ENCODE measurements at places on chromosomes 1 and 21.
A peak's percentile ranks its signal among the peaks of the same experiment; 100 is the strongest.

GRCh38 chr1:16122916-16123315 lies 33.0 kb downstream of the EPHA2 start:
- no peak for DNase-seq

DNA sequence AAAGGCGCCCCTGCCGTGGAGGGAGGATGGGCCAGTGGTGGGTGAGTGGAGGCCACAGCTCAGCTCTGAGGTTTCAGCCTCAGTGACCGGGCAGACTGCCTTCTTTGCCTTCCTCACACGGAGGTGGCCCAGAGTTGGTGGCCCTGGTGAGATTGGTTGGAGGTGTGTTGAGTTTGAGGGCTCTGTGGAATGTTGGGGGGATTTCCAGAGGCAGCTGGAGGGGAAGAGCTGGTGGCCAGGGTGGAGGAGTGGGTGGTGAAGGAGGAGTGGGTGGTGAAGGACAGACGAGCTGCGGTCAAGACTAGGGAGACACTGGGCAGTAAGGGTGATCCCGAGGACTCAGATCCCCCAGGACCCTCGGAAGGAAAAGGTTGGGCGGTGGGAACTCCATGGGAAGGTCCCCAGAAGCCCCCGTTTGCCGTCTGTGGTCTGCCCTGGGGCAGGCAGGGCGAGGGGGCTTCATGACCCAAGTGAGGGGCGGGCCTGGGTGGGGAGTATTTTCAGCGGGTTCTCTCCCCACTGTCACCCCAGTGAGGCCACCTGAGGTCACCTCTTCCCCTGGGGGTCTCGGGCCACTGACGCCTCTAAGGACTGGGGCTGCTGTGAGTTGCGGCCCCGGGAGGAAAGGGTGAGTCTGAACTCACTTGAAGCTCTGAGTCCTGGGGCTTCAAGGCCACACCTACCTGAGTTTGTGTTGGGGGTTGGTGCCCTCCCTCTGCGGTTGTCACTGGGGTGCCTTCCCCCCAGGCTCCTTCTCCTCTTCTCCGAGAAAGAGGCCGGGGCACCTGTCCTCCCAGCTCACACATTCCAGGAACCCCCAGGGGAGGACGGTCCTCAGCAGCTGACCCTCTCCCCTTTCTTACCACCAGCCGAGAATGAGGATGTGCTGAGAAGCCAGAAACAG lies 22.7 kb upstream of the PIK3CD start:
- no peak for DNase-seq

DNA sequence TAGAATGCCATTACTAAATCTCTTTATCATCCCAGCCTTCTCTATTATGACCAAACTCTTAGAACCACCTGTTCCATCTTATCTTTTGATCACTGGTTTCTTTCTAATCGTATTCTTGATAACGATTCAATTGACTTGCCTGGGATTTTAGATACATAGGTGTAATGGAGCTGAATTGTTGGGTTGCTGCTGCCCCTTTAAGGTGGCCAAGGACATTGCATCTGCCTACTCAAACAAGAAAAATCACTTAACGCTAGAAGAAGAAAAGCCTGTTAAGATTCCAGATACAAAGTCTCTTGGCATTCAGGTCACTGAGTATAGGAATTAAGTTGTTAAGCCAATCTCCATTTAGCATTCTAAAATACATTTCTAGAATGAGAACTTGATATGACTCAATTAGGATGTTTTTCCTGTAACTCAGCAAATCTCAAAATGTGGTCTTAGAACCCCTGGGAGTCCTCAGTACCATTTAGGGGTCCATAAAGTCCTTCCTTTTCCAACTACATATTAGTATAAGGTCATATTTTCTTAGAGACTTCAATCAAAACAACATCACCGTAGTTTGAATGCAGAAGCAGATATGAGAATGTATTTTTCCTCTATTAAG lies 12.4 kb downstream of the NEXN start:
- DNase-seq = peak; percentile 28

- DNase-seq = no peak
These were observed 18.1 kb upstream of the PGD start for GRCh38 chr1:10380594-10381275.

DNA sequence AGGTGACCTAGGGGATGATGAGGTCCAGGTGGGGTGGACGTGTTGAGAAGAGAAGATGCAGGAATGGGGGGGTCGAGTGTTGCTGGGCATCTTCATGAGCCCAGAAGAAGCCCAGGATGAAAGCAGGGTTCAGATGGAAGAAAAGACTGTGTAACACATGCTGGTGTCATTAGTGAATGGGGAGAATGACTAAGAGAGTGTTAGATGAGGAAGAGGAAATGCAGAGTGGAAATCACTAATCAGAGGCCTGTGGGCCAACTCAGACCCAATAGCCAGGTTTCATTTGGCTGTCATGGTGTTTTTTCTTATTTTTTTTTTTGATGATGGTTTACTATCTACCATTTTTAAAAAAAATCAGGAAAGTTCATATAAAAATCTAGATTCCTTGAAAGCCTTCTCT lies 180.8 kb upstream of the CAMK1G start:
- no peak for DNase-seq
